Brain pericyte (primary cell): ENCODE measurements at places on chromosomes 1 and 21.

- DNase-seq, result no peak
These were observed 41.8 kb downstream of the HS2ST1 start for GRCh38 chr1:86956221-86956620.

DNA sequence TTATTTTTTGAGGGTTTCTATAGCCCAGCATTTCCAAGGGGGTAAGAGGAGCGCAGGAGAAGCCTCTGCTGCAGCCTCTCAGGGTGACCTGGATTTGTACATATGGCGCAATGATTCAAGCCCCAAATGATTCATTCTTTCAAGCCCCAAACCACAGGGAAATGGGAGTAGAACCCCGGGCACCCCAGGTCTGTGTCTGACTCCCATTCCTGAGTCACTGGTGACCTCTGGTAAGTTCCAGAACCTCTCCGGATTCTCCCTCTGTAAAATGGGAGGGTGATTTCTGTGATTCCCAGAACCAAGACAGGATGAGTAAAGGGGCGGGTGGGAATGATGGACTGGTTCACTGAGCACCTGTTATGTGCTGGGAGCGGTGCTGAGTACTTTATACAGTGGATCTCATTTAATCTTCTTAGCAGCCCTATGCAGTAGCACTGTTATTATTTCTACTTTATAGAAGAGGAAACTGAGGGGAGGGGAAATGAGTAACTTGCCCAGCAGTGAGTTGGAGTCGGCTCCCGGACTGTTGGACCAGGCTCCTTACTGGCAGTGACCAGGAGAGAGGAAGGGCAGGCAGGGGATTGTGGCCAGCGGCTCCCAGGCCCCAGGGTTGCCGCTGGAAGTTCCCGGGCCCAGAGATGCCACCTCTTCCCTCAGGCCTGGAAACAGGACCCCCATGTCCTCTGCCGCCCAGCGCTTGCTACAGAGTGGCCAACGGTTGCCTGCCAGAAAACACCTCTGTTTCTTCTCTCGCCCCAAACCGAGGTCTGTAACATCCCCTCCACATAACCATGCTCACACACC is 20.3 kb upstream of the SLC26A9 start:
- no peak for DNase-seq

GRCh38 chr1:21886486-21887215 is 50.5 kb downstream of the HSPG2 start:
- no peak for DNase-seq

DNA sequence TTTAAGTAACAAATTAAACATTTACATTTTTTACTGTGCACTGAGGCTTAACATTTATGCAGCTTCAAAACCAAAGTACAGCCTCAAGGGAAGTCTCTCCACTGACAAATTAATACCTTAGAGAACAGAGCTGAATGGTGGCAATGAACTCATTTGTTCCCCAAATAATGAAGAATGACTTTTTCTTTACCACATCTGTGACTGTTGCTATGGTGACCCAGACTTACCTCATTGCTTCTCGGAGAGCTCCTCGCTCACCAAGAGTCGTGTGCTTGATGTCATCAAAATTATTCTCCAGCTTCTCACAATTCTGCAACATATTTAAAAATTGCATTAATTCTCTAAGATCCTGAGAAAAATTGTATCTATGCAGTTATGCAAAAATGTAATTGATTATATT is 92.9 kb downstream of the DPYD start:
- DNase-seq, result no peak

GRCh38 chr1:107467286-107467685 is 326.4 kb downstream of the NTNG1 start:
- no peak for DNase-seq

DNA sequence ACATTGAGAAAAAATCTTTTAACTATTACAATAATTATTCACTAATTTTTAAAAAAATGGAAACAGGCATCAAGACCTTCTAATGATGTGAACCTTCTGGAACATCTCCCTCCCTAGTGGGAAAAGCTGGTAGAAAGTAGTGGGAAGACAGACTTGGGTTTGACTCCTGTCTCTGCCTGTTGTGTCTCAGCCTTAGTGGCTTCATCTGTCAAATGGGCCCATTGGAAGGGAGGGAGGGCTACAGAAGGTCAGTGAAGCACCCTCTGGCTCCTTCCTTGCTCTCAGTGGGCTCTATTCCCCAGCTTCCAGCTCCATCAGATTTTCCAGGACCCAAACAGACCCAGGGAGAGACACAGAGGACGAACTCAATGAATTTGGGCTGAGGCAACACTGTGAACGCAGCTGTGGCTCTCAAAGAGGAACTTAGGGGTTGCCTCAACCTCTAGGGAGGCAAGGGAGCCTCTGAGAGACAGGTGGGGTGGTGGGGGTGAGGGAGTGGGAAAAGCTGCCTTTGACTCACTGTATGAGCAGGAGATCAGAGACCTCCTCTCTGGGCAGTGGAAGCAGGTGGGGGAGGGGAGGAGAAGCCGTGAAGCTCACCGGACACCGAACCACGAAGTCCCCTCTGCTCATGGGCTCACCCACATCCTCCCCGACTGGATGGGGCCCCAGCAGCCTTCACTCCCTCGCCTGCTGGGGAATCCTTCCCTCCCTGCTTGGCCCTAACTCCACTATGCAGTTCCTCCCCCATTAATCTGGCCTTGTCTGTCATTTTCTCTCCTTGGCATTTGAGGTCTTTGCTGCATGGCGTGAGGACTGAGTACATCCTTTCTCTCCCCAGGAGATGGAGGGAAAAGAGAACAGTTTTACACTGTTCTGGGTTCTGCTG is 4.5 kb downstream of the CNR2 start:
- DNase-seq, result no peak
